ENCODE measurements at places on chromosomes 2 and 18. TPM values are rescaled to one million over a fixed set of nuclear protein-coding genes. Genes with fewer than 3 reads are reported as not detected.

Gene CHRNG
- 0.83 TPM for total RNA-seq

DNA sequence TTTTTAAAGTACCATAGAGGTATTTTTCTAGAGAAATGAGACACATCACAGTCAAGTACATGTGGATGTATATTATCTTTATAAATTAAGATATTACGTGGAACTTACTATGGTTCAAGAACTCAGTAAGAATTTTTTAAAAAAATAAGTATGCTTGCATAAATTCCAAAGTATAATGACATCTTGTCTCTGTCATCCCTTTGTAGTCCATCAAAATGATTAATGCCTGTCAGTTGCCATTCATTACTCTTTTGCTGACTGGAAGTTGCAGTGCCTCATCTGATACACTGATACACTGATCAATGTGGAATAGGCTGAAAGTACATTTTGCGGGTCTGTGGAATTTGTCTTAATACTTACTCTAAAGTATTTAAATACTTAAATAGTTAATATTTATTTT, 177.2 kb downstream of the GALNT13 start:
- no peak for DNase-seq

DNA sequence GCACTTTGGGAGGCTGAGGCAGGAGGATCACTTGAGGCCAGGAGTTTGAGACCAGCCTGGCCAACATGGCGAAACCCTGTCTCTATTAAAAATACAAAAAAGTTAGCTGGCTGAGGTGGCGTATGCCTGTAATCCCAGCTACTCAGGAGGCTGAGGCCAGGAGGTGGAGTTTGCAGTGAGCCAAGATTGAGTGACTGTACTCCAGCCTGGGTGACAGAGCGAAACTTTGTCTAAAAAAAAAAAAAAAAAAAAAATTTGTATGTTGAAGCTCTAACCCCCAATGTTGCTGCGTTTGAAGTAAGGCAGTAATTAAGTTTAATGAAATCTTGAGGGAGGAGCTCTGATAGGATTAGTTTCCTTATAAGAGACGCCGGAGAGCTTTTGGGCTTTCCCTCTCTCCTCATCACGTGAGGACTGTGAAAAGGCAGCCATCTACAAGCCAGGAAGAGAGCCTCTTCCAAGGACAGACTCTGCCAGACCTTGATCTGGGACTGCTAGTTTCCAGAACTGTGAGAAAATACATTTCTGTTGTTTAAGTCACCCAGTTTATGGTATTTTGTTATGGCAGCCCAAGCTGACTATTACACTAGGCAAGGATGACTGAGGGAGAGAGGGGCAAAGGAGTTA, 11.5 kb upstream of the PNPT1 start:
- no peak for DNase-seq

DNA sequence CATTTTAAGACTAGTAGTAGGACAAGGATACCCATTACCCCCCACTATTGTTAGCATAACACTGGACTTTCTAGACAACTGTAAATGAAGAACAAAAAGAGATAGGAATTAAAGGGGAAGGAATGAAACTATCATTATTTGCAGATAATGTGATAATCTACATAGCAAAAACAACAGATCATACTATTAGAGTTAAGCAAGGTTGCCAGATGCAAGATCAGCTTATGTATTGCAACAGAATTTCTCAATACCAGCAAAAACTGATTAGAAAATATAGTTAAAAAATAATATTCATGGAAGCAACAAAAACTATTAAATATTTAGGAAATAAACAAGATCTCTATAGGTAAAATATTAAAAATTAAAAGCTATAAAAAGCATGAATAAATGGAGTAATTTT, 194.4 kb upstream of the SPRED2 start:
- DNase-seq: no peak

DNA sequence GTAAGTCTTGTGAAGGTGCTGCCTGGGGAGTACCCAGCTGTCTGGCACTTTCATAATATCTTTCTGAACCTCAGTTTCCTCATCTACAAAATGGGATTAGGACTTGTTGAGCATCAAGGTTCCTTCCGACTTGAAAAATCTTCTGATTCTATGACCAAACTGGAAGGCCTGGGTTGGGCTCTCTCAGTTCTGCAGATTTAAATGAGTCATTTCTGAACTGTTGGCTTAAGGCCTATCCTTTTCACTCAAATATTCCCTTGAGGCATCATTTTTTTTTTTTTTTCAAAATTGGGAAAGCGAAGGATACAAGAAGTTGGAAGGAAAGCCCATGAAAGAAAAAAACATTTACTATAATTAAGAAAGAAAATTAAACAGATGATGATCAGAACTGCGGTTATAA, 40.8 kb upstream of the CYP1B1 start:
- peak; percentile 81 for DNase-seq

- peak; percentile 41 for DNase-seq
Observed at GRCh38 chr2:228048838-228049490, 132.5 kb downstream of the SPHKAP start.

Gene SOX11
- total RNA-seq: 12.1 TPM

- DNase-seq: peak; percentile 56
Observed at GRCh38 chr2:112665113-112665780, 19.5 kb downstream of the SLC20A1 start.

Gene CDH20
- total RNA-seq: not detected

Gene CCDC148
- 0.29 TPM for total RNA-seq

DNA sequence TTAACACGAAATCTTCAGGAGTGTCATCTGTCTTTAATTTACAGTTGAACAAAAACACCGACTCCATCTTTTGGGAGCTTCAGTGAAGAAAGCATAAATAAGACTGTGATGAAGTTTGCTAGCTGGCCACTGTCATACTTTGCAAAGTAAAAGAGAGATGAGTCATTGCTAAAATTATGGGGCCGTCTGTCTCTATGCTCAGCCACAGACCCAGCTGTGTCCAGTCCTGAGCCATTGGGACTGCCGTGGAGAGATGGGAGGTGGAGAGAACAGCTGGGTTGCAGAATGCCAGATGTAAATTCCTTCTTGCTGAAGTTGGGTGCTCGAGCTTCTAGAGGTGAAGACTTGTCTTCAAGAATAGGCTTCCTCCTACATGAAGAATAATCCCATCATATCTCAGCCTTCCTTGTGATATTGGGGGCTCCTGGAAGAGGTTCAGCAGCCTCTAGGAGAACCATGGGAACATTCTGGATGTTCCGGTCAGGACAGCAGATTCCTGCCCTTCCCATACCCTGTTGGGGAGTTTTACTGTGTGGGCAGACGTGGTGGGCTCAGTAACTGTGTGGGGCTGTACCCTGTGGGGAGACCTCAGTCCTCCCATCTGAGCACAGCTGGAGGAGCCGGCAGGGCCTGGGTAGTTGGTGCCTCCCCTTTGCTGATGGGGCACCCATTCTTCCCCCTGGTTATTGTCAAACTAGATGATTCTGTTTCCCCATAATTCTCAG, 71.1 kb downstream of the LDLRAD4 start:
- no peak for DNase-seq

Gene TMEM37
- not detected for total RNA-seq

Gene KCNG3
- total RNA-seq: not detected

DNA sequence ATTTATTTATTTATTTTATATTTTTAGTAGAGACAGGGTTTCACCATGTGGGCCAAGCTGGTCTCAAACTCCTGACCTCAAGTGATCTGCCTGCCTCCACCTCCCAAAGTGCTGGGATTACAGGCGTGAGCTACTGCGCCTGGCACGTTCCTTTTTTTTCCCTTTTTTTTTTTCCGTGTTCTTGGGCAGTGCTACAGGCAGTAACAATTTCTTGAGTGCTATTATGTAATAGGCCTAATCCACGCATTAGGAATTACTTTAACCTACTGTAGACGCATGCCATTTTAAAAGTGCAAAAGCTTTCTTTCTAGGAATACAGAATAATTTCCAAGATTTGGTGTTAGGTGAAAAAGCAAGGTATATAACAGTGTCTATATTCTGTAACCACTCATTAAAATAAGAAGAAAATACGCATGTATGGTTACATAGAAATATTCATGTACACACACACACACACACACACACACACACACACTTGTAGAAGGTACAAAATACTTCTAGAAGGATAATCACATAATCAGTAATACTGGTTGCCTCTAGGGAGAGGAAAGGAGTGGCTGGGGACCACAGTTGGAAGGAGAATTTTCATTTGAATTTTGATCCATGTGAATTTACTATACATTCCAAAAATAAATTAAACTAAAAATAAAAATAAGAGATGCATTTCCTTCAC, 92.3 kb downstream of the METTL8 start:
- no peak for DNase-seq

Gene PTRHD1
- 15.1 TPM for total RNA-seq

- peak; percentile 64 for DNase-seq
Observed at GRCh38 chr2:167196461-167197252, 308.4 kb downstream of the XIRP2 start.

DNA sequence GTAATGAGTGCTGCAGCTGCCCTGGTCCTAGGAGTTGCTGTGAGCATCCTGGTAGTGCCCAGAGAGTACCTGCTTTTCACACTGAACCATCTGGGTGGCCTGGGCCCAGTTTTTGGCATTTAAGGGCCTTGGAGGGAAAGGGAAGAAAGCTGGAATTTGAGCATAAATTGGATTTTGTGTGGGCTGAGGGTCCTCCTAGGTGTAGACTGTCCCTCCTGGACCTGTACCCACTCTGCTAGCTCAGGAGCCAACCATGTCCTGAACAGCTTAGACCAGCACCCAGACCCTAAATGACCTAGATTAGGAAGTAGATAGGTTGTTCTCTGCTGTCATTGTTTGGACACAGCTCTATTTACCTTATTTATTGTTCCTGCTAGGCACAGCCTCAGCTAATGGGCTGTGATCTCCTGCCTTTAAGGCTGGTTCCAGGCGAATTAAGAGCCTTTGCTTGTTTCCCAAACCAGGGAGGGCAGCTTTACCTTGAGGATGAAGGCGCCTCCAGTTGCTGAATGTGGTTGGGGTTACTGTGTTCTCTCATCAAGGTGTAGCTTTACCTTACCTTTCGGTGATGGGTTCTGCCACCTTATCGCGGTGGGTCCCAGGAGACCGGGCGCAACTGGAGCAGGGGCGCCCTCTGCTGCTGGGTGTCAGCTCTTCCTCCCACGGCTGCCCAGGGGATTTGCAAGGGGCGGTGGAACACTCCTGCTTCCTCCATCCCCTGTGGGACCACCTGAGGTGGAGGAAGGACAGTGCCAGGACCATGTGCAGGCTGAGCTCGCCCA, 34.4 kb downstream of the ITGA6 start:
- no peak for DNase-seq

Gene GPR75
- total RNA-seq: 0.92 TPM

DNA sequence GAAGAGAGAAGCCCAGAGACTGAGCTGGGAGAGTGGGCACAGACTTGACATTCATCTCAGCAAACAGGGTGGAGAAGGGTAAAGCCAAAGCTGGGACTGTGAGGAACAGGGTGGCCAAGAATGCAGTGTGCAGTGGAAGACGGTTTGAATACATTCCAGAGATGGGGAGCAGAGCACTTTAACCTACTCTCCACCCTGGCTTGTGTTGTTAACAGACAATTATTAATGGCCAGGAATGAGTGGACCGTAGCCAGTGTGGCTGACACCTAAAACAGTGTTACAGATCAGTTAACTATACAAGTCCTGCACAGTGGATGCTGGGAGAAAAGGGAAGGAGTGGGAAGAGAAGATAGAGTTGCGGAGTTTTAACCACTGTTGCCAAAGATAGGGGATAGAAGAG, 7.4 kb upstream of the NAB1 start:
- DNase-seq: no peak

GRCh38 chr18:77651441-77651840, 401.8 kb downstream of the GALR1 start:
- no peak for DNase-seq

Gene ARHGEF4
- not detected for total RNA-seq

Gene PLGLB1
- total RNA-seq: 0.96 TPM

- peak; percentile 24 for DNase-seq
Observed at GRCh38 chr18:9577361-9577760, 37.0 kb downstream of the PPP4R1 start.

DNA sequence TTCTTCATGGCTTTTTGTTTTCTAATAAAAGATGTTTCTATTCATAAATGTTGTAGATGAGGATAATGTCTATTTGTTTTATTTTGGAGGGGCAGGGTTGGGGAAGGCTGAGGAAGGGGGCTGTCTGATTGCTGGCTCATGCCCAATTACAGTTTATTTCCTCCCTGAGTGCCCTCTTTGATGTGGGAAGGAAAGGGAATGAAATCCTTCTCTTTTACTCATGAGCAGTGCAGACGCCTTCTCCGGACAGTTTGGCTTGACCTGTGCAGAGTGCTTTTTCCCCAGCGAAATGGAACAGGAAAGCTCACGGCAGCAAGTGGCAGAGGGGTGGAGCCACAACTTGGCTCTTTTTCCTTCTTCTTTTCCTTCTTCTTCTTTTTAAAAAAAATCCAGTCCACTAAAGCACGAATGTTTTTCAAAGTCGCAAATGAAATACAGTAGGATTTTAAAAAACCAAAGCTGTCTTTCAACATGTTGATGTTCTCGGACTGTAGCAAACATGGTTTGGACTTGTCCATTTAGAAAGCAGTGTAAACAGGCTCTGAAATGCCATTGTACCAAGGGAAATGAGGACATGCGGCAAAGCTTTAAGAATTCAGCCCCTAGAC, 34.5 kb downstream of the RAB31 start:
- peak; percentile 54 for DNase-seq

DNA sequence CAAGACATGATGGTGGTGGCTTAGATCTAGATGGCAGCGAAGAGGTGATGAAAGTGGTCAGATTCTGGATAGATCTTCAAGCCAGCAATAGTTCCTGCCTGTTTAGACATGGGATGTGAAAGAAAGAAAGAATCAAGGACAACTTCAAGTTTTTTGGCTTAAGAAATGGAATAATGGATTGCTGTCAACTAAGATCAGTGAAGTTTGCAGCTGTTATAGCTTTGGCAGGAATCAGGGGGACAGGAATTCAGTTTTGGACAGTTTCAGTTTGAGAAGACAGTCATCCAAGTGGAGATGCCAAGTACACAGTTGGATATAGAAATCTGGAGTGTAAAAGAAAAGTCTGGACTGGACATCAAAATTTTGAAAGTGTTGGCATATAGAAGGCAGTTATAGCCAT, 283.7 kb upstream of the PKDCC start:
- no peak for DNase-seq

Gene TWIST2
- total RNA-seq: 28.5 TPM

Gene ITGA6
- total RNA-seq: 67.5 TPM

Gene FZD7
- 13.5 TPM for total RNA-seq
